ENCODE measurements at places on chromosomes 12 and 14.
A peak's percentile ranks its signal among the peaks of the same experiment; 100 is the strongest.

DNA sequence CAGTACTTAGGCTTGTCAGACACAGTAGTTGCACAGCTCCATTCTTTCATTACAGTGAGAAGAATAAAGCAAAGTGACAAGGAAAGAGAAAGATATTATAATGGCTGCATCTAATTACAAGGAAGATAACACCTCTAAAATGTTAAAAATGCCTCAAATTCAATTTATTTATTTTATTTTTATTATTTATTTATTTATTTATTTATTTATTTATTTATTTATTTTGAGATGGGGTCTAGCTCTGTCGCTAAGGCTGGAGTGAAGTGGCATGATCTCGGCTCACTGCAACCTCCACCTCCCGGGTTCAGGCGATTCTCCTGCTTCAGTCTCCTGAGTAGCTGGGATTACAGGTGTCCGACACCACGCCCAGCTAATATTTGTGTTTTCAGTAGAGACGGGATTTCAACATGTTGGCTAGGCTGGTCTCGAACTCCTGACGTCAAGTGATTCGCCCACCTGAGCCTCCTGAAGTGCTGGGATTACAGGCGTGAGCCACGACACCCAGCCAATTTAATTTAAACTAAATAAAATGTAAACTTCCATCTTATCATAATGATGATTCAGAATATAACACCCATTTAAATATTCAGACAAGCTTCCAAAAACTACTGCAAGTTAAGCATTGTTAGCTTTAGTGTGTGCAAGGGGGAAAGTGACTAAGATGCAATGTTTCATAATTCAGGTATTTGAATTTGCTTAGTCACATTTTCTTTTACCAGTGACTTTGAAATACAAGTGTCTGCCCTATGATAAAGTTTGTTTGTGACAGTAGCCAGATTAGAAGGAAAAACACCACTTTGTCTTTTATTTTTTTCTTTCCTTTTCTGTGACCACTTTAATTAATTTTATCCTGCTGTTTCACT, 2.4 kb upstream of the CFAP54 start:
- DNase-seq: no peak

- DNase-seq: no peak
Measured at GRCh38 chr12:108833355-108833733, 24.0 kb downstream of the SSH1 start.

DNA sequence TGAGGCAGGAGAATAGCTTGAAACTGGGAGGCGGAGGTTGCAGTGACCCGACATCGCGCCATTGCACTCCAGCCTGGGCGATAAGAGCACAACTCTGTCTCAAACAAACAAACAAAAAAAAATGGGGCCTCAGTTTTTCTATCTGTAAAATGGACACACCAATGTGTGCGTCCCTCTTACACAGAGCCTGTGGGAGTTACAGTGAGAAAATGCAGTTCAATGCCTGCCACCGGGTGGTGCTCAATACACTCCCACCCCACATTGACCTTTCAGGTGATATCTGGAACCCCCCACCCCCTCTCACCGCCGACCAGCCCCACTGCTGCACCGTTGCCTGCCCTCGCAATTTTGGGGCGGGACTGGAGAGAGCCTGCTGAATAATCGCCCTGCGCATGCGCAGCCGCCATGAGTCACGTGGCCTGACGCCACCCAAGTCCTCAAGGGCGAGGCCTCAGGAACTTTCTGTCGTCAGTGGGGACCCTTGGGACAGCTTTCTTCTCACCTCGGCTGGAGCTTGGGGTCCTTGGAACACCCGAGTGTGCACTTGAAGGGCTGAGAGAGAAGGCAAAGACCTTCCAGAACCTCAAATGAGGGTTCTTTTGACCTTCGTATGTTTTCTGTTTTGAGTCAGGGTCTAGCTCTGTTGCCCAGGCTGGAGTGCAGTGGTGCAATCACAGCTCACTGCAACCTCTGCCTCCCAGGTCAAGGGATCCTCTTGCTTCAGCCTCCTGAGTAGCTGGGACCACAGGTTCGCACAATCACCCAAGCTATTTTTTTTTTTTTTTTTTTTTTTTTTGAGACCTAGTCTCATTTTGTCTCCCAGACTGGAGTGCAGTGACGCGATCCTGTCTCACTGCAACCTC, 14.6 kb upstream of the CABP1 start:
- no peak for DNase-seq

DNA sequence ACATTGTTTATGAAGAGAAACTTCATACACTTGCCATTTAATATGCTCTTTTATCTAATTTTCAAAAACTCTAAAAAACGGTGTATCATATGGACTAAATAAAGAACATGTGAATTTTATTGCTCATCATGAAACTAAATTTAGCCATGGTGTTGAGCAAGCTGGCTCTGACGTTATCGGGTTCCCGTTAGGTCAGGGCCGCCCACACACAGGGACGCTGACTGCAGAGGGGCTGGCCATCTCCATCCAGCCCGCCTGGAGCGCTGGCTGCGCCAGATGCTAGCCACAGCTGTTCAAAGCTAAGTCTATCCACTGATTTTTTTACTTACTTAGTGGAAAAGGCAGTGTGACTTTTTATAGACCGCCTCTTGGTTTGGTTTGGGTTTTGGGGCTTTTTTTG, 36.5 kb upstream of the DYNC1H1 start:
- no peak for DNase-seq

DNA sequence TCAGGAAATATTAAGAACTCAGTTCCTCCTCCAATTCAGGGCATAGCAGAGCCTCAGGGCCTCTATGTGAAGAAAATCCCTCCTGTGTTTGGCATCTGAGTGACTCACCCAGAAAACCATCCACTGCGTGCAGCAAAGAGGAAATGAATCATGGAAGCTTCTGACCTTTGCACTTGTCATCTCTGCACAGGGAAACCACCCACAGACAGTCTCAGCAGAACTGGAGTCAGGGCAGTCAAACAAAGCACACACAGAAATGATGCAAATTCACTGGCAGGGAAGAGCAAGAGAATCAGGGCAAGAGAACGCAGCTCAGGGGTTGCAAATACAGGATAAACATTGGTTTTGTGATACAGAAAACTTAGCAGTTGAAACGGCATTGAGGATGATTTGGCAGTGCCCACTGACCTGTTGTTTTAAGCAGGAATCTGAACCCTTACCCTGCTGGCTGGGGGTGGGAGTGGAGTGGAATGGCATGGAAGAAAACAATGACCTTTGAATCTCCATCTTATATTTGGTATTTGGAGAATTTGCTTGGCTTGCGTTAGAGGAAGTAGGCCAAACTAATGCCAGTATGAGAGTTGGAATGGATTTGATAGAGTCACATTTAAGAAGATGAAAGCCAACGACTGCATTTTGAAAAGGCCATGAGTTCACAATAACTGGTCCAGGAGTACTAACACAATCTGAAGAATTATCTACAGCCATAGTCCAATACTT, 53.5 kb downstream of the PHLDA1 start:
- peak; percentile 78 for DNase-seq

DNA sequence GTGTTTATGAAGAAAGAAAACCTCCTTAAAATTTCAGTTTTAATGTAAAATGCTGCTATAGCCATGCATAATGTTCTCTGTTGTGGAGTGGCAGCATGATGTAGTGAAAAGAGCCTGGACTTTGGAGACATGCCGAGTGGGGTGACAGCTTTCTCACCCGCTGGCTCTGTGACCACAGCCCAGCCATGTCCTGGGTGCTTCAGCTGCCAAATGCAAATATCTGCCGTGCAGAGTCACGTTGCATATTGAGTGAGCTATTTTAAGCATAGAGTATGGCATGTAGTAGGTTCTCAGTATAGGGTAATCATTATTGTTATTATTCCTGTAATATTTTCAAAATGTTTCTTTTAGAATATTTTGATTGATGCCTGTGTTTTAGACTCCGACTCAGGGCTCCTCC, 15.5 kb upstream of the TCTN2 start:
- DNase-seq: peak; percentile 21

- DNase-seq: no peak
Measured at GRCh38 chr12:45668641-45669040, 60.9 kb upstream of the ARID2 start.

- DNase-seq: no peak
Measured at GRCh38 chr12:94198872-94199271, 50.5 kb downstream of the PLXNC1 start.

GRCh38 chr12:132550830-132551640, 59.3 kb downstream of the LRCOL1 start:
- no peak for DNase-seq

DNA sequence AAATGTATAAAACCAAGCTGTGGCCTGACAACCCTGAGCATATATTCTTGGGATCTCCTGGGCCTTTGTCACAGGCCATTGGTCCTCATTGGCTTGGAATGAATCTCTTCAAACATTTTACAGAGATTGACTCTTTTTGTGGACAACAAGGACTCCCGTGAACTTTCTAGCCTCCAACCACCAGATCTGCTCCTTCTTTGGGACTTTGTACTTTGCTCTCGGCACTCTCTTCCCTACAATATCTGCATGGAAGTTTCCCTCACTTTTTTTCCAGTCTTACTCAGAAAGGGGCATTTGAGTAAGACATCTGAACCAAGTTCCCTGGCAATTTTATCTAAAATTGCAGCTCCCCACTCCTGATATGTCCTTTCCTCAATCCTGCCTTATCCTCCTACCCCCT, 158.8 kb downstream of the PHLDA1 start:
- DNase-seq: no peak

All from GM12864 (cell line).